Hepatocyte (in vitro differentiated cells): ENCODE measurements at places on chromosomes 1 and 21.

DNA sequence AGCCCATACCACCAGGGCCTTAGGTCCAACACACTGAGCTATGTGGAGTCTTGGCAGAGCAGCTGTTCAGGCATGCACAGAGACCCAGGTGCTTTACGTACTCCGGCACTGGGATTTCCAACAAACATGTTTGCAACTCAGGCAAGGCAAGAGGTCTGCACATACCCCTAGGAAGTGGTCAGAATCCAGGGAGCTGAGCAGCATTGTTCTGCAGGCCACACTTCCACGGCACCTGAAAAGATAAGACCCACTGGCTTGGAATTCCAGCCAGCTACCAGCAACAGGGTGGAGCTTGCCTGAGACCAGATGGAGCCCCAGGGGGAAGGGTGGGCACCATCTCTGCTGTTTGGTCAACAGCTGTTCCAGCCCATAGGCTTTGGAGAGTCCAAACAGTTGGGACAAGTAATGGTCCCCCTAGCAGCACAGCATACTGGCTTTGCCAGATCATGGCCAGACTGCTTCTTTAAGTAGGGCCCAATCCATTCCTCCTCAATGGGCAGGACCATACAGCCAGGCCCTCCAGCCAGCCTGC lies 51.7 kb upstream of the LRRC8B start:
- no peaks in the 10 kb centered on the region for H3K36me3 ChIP-seq
- H3K27me3 ChIP-seq = no peaks in the 10 kb centered on the region
- no peak for DNase-seq
- no peak overlapping the region for H3K4me3 ChIP-seq
- H3K4me1 ChIP-seq = no peaks in the 10 kb centered on the region

DNA sequence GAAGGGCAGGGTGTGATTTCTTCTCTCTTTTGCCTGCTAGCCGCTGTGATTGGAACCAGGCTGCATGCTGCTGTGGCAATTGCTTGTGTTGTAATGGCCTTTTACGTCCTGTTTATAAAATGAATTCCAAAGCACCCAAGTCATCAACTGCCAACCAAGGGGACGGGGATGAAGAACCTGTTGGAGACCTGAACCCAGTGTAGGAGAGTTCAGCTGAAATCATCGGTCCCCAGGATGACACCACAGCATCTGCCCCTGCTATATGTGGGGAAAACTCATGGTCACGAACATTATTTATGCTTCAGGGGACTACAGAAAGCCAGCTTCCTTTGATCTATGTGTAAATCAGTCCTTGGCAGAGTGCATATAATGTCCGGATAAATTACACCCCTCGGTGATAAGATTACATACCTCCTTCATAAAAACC lies 3.8 kb downstream of the TMEM167B start:
- peaks cover 14% of the 10 kb centered on the region for H3K4me1 ChIP-seq
- no peak for DNase-seq
- no peak overlapping the region for H3K4me3 ChIP-seq

DNA sequence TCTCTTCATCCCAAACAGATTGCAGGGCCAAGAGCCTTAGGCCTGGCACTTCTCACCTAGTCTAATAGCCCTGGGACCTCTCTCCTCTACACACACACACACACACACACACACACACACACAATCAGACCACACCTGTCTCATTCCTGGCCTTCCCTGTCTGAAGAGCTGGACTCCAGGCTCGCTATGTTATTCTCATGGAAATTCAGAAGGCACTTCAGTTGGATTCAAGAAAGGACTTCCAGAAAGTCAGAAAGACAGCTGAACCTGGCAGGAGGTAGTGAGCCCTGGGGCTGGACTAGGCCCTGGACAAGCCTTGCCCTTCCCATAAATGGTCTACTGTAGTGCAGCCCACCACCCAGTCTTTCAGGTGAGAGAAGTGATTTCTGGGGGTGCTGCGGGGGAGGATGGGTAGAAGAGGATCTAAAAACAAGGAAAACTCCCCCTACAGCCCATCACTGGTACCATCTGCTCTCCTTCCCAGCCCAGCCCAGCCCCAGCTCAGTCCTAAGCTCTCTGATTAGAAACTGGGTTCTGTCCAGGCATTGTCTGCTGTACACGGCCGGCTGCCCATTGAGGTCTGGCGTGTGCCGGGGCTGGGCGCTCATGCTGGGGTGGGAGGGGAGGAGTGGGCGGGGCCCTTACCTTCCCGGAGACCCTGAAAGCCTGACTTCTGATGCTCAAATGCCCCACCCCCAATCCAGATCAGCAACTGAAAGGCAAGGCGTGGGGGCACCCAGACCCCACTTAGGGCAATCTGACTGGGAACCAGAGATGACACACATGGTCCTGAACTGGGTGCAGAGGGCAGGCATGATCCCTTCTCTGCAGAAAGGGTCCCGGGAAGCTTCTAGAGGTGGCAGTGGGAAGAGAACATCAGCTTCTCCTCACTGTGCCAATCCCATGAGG lies 2.5 kb downstream of the KIF21B start:
- H3K27me3 ChIP-seq = peaks cover 11% of the 10 kb centered on the region
- no peak overlapping the region for H3K27ac ChIP-seq
- no peaks in the 10 kb centered on the region for H3K36me3 ChIP-seq
- no peak overlapping the region for H3K4me3 ChIP-seq
- no peak for DNase-seq

- no peak overlapping the region for H3K4me3 ChIP-seq
- no peaks in the 10 kb centered on the region for H3K36me3 ChIP-seq
- no peak for DNase-seq
- H3K4me1 ChIP-seq = peaks cover 33% of the 10 kb centered on the region
- peaks cover 7% of the 10 kb centered on the region for H3K27me3 ChIP-seq
These were observed 48.9 kb downstream of the RASSF5 start for GRCh38 chr1:206556047-206556749.

DNA sequence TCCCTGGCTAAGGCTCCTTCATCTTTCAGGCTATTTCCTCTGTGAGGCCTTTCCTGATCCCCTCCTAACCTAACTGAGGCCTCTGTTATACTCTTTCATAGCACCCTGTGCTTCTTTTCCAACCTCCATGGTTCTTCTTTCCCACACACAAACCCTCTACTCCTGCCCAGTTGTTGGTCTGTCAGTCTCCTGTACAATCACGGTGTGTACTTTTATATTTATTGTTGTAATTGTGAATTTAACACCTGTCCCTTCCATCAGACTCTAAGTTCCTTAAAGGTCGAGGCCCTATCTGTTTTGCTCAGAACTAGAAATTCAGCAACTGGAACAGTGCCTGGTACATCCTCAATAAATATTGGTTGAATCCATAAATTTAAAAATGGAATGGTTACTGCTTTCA lies 100.2 kb upstream of the KCNE2 start:
- H3K4me3 ChIP-seq = no peak overlapping the region
- no peaks in the 10 kb centered on the region for H3K36me3 ChIP-seq
- H3K27me3 ChIP-seq = no peaks in the 10 kb centered on the region

- DNase-seq = no peak
- no peak overlapping the region for H3K27ac ChIP-seq
- no peaks in the 10 kb centered on the region for H3K4me1 ChIP-seq
- H3K36me3 ChIP-seq = no peaks in the 10 kb centered on the region
These were observed 265.2 kb downstream of the ADGRL2 start for GRCh38 chr1:82065916-82066315.

- no peak for DNase-seq
- no peak overlapping the region for H3K4me3 ChIP-seq
- H3K27me3 ChIP-seq = no peaks in the 10 kb centered on the region
- H3K36me3 ChIP-seq = no peaks in the 10 kb centered on the region
- H3K4me1 ChIP-seq = no peaks in the 10 kb centered on the region
These were observed 138.0 kb downstream of the HS2ST1 start for GRCh38 chr1:87052400-87052799.

GRCh38 chr1:70847013-70847412 lies 200.6 kb downstream of the PTGER3 start:
- H3K27ac ChIP-seq = no peak overlapping the region
- H3K4me3 ChIP-seq = no peak overlapping the region
- no peaks in the 10 kb centered on the region for H3K27me3 ChIP-seq

DNA sequence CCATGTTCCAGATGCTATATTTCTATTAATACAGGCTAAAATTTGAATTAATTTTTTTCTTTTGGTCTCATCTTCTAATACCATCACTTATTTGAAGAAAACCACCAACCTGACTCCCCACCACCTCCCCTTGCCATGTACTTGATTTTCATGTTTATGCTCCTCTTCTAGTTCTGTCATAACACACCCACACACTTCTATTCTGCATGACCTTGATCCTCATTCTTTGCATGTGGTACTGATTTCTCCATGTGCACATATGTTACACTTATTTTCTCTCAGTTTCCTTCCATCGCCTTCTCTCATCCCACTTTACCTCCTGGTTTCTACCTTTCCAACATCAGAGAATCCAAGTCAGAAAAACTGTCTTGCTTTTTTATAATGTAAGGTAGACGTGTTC lies 78.9 kb upstream of the ARID1A start:
- no peak overlapping the region for H3K27ac ChIP-seq
- no peaks in the 10 kb centered on the region for H3K36me3 ChIP-seq
- H3K4me3 ChIP-seq = no peak overlapping the region
- no peaks in the 10 kb centered on the region for H3K27me3 ChIP-seq
- peaks cover 18% of the 10 kb centered on the region for H3K4me1 ChIP-seq

- DNase-seq = no peak
- no peaks in the 10 kb centered on the region for H3K4me1 ChIP-seq
- no peak overlapping the region for H3K27ac ChIP-seq
- H3K27me3 ChIP-seq = no peaks in the 10 kb centered on the region
- no peak overlapping the region for H3K4me3 ChIP-seq
These were observed 48.9 kb upstream of the PTGFR start for GRCh38 chr1:78441921-78442320.

GRCh38 chr1:9746651-9747050 lies 77.1 kb downstream of the CLSTN1 start:
- no peaks in the 10 kb centered on the region for H3K4me1 ChIP-seq
- H3K36me3 ChIP-seq = peaks cover 3% of the 10 kb centered on the region
- no peak for DNase-seq
- no peaks in the 10 kb centered on the region for H3K27me3 ChIP-seq
- H3K27ac ChIP-seq = no peak overlapping the region
- H3K4me3 ChIP-seq = no peak overlapping the region

GRCh38 chr21:15850645-15851044 lies 120.9 kb downstream of the USP25 start:
- H3K4me1 ChIP-seq = no peaks in the 10 kb centered on the region
- no peaks in the 10 kb centered on the region for H3K36me3 ChIP-seq
- H3K4me3 ChIP-seq = no peak overlapping the region
- DNase-seq = no peak

- no peak overlapping the region for H3K27ac ChIP-seq
- H3K27me3 ChIP-seq = no peaks in the 10 kb centered on the region
- peaks cover 9% of the 10 kb centered on the region for H3K4me1 ChIP-seq
These were observed 62.7 kb downstream of the DMAP1 start for GRCh38 chr1:44275991-44276405.

GRCh38 chr1:157472056-157472701 lies 80.1 kb downstream of the FCRL5 start:
- H3K4me1 ChIP-seq = no peaks in the 10 kb centered on the region
- H3K4me3 ChIP-seq = no peak overlapping the region
- H3K27me3 ChIP-seq = no peaks in the 10 kb centered on the region
- H3K27ac ChIP-seq = no peak overlapping the region
- DNase-seq = no peak

DNA sequence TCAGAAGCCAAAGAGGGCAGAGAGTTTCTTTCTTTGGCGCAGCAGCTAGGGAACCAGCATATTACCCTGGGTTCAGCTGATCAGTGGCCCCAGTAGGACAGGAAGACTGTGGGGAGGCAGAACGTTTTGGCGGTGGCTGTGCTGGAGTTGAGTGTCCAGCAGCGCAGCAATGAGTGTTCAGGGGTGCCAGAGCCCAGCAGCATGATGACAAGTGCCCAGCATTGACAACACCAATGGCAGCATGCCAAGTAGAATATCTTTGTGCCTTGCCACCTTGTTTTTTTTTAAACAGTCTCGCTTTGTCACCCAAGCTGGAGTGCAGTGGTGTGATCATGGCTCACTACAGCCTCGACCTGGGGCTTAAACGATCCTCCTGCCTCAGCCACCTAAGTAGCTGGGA lies 106.7 kb upstream of the CDC42BPA start:
- H3K27me3 ChIP-seq = no peaks in the 10 kb centered on the region
- no peak for DNase-seq
- no peaks in the 10 kb centered on the region for H3K36me3 ChIP-seq

GRCh38 chr1:2639203-2639602 lies 6.4 kb upstream of the MMEL1 start:
- H3K4me3 ChIP-seq = no peak overlapping the region
- peaks cover 22% of the 10 kb centered on the region for H3K4me1 ChIP-seq
- no peak overlapping the region for H3K27ac ChIP-seq
- peaks cover 3% of the 10 kb centered on the region for H3K27me3 ChIP-seq

- H3K36me3 ChIP-seq = no peaks in the 10 kb centered on the region
- peak overlapping the region; percentile 92 for H3K27ac ChIP-seq
- H3K4me3 ChIP-seq = no peak overlapping the region
- H3K27me3 ChIP-seq = no peaks in the 10 kb centered on the region
- DNase-seq = peak; percentile 43
- peaks cover 61% of the 10 kb centered on the region for H3K4me1 ChIP-seq
These were observed 87.6 kb downstream of the BCAR3 start for GRCh38 chr1:93593854-93594602.

GRCh38 chr1:99986656-99987225 lies 16.9 kb downstream of the SLC35A3 start:
- no peak overlapping the region for H3K27ac ChIP-seq
- no peaks in the 10 kb centered on the region for H3K4me1 ChIP-seq
- H3K27me3 ChIP-seq = no peaks in the 10 kb centered on the region
- no peak for DNase-seq

DNA sequence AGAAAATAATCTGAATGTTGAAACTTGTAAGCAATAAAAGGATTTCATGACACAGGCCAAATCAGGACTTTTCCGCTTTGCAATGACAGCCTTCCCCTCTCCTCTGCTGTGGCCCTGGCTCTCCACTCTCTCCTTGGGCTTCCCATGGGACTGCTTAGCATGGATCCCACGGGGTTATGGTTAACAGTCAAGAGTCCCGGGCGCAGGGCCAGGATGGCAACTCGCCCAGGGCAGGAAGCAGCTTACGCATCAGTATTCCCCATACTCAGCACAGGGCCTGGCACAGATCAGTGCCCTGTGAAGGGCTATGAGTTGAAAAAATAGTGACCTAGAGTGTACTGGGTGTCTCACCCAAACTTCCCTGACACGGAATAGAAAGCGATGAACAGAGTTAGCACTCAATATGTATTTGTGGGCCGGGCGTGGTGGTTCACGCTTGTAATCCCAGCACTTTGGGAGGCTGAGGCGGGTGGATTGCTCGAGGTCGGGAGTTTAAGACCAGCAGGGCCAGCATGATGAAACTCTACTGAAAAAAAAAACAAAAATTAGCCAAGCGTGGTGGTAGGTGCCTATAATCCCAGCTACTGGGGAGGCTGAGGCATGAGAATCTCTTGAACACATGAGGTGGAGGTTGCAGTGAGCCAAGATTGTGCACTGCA lies 29.1 kb upstream of the GRHL3 start:
- no peak overlapping the region for H3K4me3 ChIP-seq
- H3K27me3 ChIP-seq = no peaks in the 10 kb centered on the region
- DNase-seq = no peak
- peaks cover 5% of the 10 kb centered on the region for H3K4me1 ChIP-seq

- H3K36me3 ChIP-seq = no peaks in the 10 kb centered on the region
- H3K4me1 ChIP-seq = peaks cover 5% of the 10 kb centered on the region
- H3K4me3 ChIP-seq = no peak overlapping the region
- H3K27ac ChIP-seq = peak overlapping the region; percentile 54
- DNase-seq = peak; percentile 56
These were observed 84.1 kb upstream of the C21orf91 start for GRCh38 chr21:17903029-17903806.

- H3K27ac ChIP-seq = no peak overlapping the region
- no peaks in the 10 kb centered on the region for H3K36me3 ChIP-seq
- H3K4me3 ChIP-seq = no peak overlapping the region
- no peaks in the 10 kb centered on the region for H3K27me3 ChIP-seq
- no peak for DNase-seq
These were observed 29.2 kb downstream of the AGPAT3 start for GRCh38 chr21:43894206-43894577.
